ENCODE measurements at places on chromosomes 2 and 18.
A peak's percentile ranks its signal among the peaks of the same experiment; 100 is the strongest.

DNA sequence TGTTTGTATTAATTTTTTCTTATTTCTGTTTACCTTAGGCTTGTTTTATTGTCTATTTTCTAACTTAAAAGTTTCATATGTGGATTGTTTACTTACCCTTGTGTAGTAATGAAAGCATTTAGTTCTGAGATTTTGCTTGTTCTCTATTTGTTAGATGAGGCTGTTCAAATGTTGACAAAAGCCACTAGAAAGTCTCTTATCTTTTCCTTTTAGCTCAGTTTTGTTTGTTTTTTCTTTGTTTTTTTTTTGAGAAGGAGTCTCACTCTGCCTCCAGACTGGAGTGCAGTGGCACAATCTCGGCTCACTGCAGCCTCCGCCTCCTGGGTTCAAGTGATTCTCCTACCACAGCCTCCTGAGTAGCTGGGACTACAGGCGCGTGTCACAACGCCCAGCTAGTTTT lies 30.9 kb downstream of the USP14 start:
- ATAC-seq = no peak

- ATAC-seq = no peak
Measured at GRCh38 chr2:56199492-56199891, 15.7 kb downstream of the CCDC85A start.

DNA sequence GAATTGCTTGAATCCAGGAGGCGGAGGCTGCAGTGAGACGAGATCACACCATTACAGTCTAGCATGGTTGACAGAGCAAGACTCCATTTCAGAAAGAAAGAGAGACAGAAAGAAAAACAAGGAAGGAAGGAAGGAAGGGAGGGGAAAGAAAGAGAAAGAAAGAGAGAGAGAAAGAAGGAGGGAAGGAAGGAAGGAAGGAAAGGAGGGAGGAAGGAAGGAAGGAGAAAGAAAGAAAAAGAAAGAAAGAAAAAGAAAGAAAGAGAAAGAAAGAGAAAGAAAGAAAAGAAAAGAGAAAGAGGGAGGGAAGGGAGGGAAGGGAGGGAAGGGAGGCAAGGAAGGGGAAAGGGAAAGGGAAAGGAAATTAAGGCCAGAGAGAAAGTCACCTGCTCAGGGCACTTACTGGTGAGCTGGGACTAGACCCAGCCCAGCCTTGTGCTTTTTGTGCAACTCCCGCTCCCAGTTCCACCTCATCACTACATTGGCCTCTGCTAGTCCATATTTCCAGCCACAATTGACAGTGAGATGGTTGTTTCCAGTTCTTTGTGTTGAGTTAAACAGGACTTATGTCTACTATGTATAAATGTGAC lies 35.7 kb downstream of the MOGAT1 start:
- ATAC-seq = peak; percentile 14

GRCh38 chr2:231161877-231162329 lies 36.5 kb upstream of the ARMC9 start:
- ATAC-seq = no peak

DNA sequence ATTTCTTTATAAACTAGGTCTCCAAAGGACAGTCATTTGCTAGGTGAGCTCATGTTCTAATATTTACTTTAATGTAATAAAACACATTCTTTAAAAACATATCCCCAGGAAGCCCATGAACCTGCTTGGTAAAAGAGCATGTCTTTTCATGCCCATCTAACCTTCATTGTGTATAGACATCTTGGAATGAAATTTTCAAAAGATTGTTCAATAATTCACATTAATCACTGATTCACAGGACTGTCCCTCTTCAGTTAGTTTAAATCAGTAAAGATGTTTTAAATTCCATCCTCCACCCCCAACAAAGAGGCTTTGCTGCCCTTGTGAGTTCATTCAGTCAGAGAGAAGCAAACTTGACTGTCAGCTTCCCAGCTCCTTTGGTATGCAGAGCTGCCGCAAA lies 633.4 kb upstream of the CELF4 start:
- no peak for ATAC-seq

GRCh38 chr2:82636402-82637020 lies 1822.6 kb downstream of the SUCLG1 start:
- ATAC-seq = no peak

Measured in esophagus mucosa (tissue), 1 donor.